ENCODE measurements at places on chromosomes 1 and 21. TPM values are rescaled to one million over a fixed set of nuclear protein-coding genes. Genes with fewer than 3 reads are reported as not detected.
A peak's percentile ranks its signal among the peaks of the same experiment; 100 is the strongest.

GRCh38 chr1:203402629-203403337, 51.9 kb upstream of the FMOD start:
- H3K27ac ChIP-seq = peak overlapping the region; percentile 87
- no peak overlapping the region for H3K4me3 ChIP-seq
- peaks cover 9% of the 10 kb centered on the region for H3K27me3 ChIP-seq
- no peaks in the 10 kb centered on the region for H3K36me3 ChIP-seq

GRCh38 chr21:44485254-44485793, 30.0 kb downstream of the LRRC3 start:
- H3K36me3 ChIP-seq = no peaks in the 10 kb centered on the region
- peak overlapping the region; percentile 72 for H3K4me3 ChIP-seq
- peak overlapping the region; percentile 10 for H3K27ac ChIP-seq
- H3K4me1 ChIP-seq = no peaks in the 10 kb centered on the region
- no peak for DNase-seq

DNA sequence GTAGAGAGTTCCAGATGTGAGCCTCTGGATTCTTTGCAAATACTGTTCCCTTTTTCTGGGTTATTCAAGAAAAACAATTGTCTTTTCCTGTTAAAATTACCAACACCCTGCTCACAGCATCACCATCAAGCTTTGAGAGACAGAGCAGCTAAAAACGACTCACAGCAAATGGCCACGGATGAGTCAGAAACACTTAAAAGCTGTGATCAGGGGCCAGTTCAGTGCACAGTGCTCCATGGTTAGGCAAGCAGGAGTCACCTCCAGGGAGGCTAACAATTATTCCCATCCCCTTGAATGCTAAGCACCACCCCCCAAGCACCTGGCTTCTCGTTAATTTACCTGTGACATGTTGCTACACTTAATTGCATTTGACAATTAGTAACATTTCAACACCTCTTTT, 128.4 kb upstream of the CAMK1G start:
- no peaks in the 10 kb centered on the region for H3K36me3 ChIP-seq
- H3K4me1 ChIP-seq = no peaks in the 10 kb centered on the region
- H3K27ac ChIP-seq = no peak overlapping the region
- DNase-seq = no peak
- no peak overlapping the region for H3K4me3 ChIP-seq

GRCh38 chr1:156376146-156376545, 7.1 kb downstream of the RHBG start:
- H3K4me1 ChIP-seq = no peaks in the 10 kb centered on the region
- DNase-seq = no peak
- peaks cover 18% of the 10 kb centered on the region for H3K27me3 ChIP-seq
- H3K27ac ChIP-seq = no peak overlapping the region

DNA sequence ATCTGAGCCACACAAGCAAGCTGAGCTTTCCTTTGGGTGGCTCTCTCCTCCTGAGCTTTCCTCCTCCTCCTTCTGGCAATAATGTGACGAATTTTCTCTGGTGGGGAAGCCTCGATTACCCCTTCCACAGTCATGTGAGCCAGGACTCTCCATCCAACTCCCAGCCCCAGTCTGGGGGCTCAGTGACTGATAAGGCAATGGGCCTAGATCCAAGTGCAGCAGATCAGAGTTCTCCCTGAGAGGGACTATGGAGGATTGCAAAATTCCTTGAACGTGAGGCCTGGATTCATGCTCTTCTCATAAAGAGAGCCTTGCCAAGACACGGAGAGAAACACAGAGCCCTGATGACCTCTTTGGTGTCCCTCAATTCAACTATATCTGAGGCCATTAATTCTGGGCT, 31.3 kb upstream of the TRIM67 start:
- H3K27ac ChIP-seq = no peak overlapping the region
- no peaks in the 10 kb centered on the region for H3K27me3 ChIP-seq
- H3K4me1 ChIP-seq = peaks cover 20% of the 10 kb centered on the region
- H3K36me3 ChIP-seq = no peaks in the 10 kb centered on the region
- DNase-seq = peak; percentile 59

GRCh38 chr1:202170726-202171125, 10.3 kb upstream of the PTPN7 start:
- peaks cover 5% of the 10 kb centered on the region for H3K4me1 ChIP-seq
- H3K27me3 ChIP-seq = no peaks in the 10 kb centered on the region
- H3K36me3 ChIP-seq = no peaks in the 10 kb centered on the region
- no peak for DNase-seq

Gene FMOD
- not detected for total RNA-seq

Gene TSPAN2
- total RNA-seq = 3.5 TPM

Gene GALNT2
- 149 TPM for total RNA-seq

Gene SLAMF6
- not detected for total RNA-seq

Data from osteocyte (in vitro differentiated cells).